Lung (tissue), 17 donors: ENCODE measurements at places on chromosomes 2 and 18. TPM values are rescaled to one million over a fixed set of nuclear protein-coding genes. Genes with fewer than 3 reads are reported as not detected.

DNA sequence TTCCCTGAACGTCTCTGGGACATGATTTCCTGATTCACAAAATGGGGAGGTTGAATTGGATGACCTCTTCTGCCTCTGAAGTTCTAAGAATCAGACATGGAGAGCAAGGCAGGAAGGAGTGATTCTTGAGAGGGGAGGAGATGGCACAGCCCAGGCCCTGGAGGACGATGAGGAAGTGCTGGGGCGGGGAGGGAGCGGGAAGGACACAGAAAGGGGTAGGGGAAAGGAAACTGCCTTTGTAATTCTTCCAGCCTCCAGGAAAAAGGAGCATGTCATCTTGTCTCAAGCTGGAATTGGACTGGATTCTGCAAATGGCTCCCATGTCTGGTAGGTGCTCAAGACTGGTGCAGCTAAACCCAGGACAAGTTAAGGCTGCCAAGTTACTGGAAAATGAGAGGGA lies 97.0 kb upstream of the NCK2 start:
- no peaks in the 10 kb centered on the region for H3K36me3 ChIP-seq
- DNase-seq = no peak
- H3K4me3 ChIP-seq = no peak overlapping the region
- H3K27ac ChIP-seq = no peak overlapping the region

GRCh38 chr2:219157396-219157795 lies 3.2 kb downstream of the NHEJ1 start:
- H3K4me1 ChIP-seq = no peaks in the 10 kb centered on the region
- H3K36me3 ChIP-seq = peaks cover 10% of the 10 kb centered on the region

GRCh38 chr18:51668101-51668500 lies 470.6 kb upstream of the MEX3C start:
- no peak overlapping the region for H3K27ac ChIP-seq
- DNase-seq = peak; percentile 69
- H3K4me3 ChIP-seq = no peak overlapping the region
- no peaks in the 10 kb centered on the region for H3K4me1 ChIP-seq

DNA sequence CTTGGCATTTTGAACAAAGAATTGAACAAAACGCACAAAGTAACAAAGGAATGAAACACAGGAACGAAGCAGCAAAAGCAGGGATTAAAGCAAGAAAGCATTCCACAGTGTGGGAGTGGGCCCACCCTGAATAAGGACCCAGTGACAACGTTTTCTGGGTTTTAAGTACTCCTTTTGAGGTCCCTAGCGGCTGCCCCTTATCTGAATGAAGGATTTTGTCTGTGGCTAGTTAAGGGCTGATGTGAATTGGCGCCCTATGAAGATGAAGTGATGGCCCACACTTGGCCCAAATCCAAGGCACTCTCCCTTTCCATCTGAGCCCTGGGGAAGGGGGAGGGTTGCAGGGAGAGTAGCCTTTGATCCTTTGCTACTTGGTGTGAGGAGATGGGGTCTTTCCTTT lies 7.8 kb upstream of the CCDC141 start:
- no peaks in the 10 kb centered on the region for H3K27me3 ChIP-seq
- peak overlapping the region; percentile 18 for H3K27ac ChIP-seq
- H3K4me3 ChIP-seq = no peak overlapping the region
- peaks cover 9% of the 10 kb centered on the region for H3K4me1 ChIP-seq

The LRRC30 gene
- total RNA-seq = not detected

DNA sequence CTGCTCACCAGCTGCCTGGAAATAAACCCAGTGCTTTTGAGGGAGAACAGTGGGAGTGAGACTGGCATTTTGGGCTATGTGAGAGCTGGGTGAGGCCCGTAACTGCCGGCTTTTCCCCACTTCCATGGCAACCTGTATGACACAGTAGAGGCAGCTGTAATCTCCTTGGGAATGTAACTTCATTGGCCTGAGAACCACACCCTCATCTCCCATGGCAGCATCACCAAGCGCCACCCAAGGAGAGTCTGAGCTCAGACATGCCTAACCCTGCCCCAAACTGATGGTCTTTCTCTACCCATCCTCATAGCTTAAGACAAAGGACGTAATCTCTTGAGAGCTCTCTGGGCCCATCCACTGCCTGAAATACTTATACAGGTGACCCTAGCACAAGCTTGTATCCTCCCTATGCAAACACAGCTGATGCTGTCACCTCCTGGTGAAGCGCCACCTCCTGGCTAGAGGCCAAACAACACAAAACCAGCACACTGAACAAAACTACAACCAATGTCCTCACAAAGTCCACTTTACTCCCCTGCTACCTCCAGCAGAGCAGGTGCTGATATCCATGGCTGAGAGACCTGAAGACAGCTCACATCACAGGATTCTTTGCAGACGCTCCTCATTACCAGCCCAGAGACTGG lies 763.4 kb upstream of the NRXN1 start:
- H3K4me3 ChIP-seq = no peak overlapping the region
- H3K36me3 ChIP-seq = no peaks in the 10 kb centered on the region
- no peak overlapping the region for H3K27ac ChIP-seq

The SNORC gene
- 0.97 TPM for total RNA-seq

The PROKR1 gene
- total RNA-seq = not detected

The CFLAR gene
- 345 TPM for total RNA-seq

The LYPD1 gene
- total RNA-seq = 0.28 TPM

The DCDC2C gene
- total RNA-seq = 0.37 TPM

The MYCN gene
- total RNA-seq = 0.49 TPM

The NR4A2 gene
- total RNA-seq = 7.9 TPM

The INPP4A gene
- total RNA-seq = 43.3 TPM

DNA sequence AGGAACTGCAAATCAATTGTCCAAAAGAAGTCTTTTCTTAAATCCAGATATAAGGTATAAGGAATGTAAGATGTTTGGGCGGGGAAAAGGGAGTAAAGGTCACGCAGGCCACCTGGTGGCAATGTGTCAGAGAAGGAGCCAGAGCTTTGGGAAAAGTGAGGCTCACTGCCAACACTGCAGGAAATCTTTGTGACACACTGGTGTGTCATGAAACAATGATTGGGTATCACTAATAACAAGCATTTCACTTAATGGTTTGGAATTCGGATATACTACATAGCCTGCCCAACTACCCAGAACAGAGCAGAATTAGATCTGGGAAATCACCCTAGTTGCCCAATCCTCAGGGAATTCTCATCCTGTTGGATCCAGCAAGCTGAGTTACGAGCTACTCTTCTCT lies 61.0 kb downstream of the RBMS1 start:
- no peak overlapping the region for H3K4me3 ChIP-seq
- no peaks in the 10 kb centered on the region for H3K4me1 ChIP-seq
- DNase-seq = no peak
- peaks cover 5% of the 10 kb centered on the region for H3K36me3 ChIP-seq

The PROC gene
- total RNA-seq = 0.37 TPM

DNA sequence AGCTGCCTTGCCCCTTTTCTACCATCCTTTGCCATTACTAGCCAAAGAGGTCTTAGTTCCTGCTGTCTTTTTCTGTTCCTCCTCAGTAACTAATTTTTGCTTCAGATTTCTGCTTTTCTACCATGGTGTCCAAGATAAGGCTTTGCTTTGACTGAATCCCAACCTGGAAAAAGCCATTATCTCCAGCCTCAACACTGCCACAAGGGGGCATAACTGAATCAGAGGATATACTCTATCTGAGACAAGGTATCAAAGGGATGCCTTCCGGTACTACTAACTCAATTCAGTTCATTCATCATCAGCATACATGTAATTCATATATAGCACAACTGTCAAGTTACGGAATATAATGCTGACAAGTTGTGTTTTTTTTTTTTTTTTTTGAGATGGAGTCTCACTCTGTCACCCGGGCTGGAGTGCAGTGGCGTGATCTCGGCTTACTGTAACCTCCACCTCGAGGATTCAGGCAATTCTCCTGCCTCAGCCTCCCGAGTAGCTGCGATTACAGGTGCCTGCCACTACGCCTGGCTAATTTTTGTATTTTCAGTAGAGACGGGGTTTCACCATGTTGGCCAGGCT lies 11.4 kb downstream of the OSGEPL1 start:
- DNase-seq = no peak
- no peak overlapping the region for H3K4me3 ChIP-seq
- no peak overlapping the region for H3K27ac ChIP-seq
- peaks cover 10% of the 10 kb centered on the region for H3K36me3 ChIP-seq
- H3K4me1 ChIP-seq = no peaks in the 10 kb centered on the region

DNA sequence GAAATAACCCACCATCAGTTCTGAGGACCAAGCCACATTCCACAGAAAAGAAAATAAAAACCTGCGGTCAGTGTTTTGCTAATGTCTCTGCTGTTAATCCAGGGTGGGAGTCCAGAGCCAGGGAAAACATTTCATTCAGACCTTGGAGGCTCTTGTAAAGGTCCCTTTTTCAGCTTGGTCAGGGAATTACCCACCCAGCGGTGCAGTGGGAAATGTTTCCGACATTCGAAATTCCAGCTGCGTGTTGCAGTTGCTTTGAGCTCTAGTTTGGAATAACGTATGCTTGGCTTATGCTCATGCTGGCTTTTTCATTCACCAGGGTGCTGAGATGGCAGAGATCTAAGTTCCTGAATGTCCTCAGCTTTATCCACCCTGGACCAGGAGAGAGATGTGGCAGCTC lies 219.1 kb downstream of the TRIB2 start:
- no peak for DNase-seq
- H3K36me3 ChIP-seq = no peaks in the 10 kb centered on the region
- H3K4me1 ChIP-seq = no peaks in the 10 kb centered on the region
- H3K4me3 ChIP-seq = no peak overlapping the region
- no peak overlapping the region for H3K27ac ChIP-seq

DNA sequence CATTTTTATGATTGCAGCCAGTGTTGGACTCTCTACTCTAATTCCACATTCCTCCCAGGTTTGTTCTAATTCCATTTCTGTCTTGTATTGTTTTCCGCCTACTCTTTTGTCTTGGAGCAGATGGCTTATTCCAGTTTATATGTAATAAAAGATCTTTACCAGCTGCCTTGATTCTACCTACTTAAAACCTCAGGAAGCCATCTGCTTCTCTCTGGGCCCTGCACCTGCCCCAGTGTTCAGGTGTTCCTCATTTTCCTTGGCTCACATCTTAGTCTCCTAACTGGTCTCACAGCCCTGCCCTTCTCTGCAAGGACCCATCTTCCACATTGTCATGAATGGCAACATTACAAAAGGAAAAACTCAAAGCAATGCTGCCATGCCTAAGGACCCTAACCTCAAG lies 21.0 kb upstream of the IL37 start:
- no peaks in the 10 kb centered on the region for H3K36me3 ChIP-seq
- no peak overlapping the region for H3K27ac ChIP-seq
- no peak overlapping the region for H3K4me3 ChIP-seq
- no peak for DNase-seq
- H3K27me3 ChIP-seq = no peaks in the 10 kb centered on the region
- no peaks in the 10 kb centered on the region for H3K4me1 ChIP-seq

- peaks cover 5% of the 10 kb centered on the region for H3K36me3 ChIP-seq
- DNase-seq = no peak
- no peaks in the 10 kb centered on the region for H3K27me3 ChIP-seq
- no peak overlapping the region for H3K27ac ChIP-seq
Measured at GRCh38 chr2:169525434-169525833, 15.9 kb downstream of the KLHL41 start.

DNA sequence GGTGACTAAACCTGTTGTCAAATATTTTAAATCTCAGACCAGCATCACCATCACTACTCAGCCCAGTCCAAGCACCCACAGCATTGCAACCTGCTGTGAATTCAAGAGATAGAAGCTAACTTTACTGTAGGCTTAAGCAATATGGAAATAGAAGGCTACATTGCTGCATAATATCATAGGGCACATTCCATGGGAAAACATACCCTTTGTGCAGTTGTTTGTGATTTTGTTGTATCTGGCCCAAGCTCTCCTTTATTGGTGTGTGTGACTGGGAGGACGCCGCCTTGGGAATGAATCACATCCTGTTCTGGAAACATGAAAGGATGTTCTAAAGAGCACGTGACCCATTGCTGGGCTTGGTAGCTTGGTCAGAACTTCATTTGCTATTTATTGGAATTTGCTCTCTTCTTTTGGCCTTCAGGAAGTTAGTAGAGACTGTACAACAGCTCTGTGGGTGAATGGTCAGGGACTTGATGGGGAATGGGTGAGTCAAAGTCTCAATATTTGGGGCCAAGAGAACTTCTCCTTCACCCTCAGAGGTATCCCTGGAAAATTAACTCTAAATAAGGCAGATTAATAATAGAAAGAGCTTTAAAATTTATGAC lies 106.8 kb upstream of the SERPINE2 start:
- no peak overlapping the region for H3K27ac ChIP-seq
- H3K36me3 ChIP-seq = no peaks in the 10 kb centered on the region
- no peak for DNase-seq
- peaks cover 8% of the 10 kb centered on the region for H3K4me1 ChIP-seq
- no peak overlapping the region for H3K4me3 ChIP-seq
- H3K27me3 ChIP-seq = no peaks in the 10 kb centered on the region

DNA sequence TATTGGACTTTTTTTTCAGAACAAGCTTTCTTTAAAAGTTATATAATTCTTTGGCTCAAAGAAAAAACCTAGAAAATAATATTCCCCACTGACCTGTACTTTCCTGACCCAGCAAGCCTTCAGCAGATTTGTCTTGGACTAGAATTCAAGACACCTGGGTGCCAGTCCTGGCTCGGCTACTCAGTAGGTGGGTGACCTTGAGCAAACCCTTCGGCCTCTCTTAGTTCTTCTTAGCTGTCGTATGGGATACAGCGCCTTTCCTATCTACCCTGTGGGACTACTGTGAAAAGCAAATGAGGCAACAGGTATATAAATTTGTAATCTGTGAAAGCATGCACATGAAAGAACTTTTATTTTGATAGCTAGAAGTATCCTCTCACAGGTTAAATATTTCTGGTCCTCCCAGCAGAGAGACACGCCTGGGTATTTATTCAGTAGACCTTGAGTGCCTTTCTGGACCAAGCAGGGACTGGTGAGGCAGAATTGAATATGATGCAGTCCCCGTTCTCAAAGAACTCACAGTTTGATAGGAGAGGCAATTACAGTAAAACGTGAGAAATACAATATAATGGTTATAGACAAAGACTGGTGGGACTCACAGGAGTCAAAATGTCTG lies 69.4 kb upstream of the EPAS1 start:
- no peaks in the 10 kb centered on the region for H3K36me3 ChIP-seq
- H3K27me3 ChIP-seq = no peaks in the 10 kb centered on the region

GRCh38 chr2:11026286-11026921 lies 114.7 kb downstream of the KCNF1 start:
- no peak overlapping the region for H3K4me3 ChIP-seq
- H3K27ac ChIP-seq = no peak overlapping the region
- peaks cover 13% of the 10 kb centered on the region for H3K4me1 ChIP-seq
- no peaks in the 10 kb centered on the region for H3K36me3 ChIP-seq
- no peak for DNase-seq
- H3K27me3 ChIP-seq = no peaks in the 10 kb centered on the region

- H3K36me3 ChIP-seq = no peaks in the 10 kb centered on the region
- no peaks in the 10 kb centered on the region for H3K27me3 ChIP-seq
- DNase-seq = peak; percentile 5
Measured at GRCh38 chr2:52919673-52920072, 847.9 kb upstream of the CHAC2 start.

GRCh38 chr2:124692707-124693106 lies 667.6 kb downstream of the CNTNAP5 start:
- no peaks in the 10 kb centered on the region for H3K4me1 ChIP-seq
- H3K4me3 ChIP-seq = no peak overlapping the region
- H3K27me3 ChIP-seq = peaks cover 2% of the 10 kb centered on the region

- no peaks in the 10 kb centered on the region for H3K36me3 ChIP-seq
- peaks cover 46% of the 10 kb centered on the region for H3K4me1 ChIP-seq
- no peaks in the 10 kb centered on the region for H3K27me3 ChIP-seq
Measured at GRCh38 chr2:161414042-161415033, 1.8 kb upstream of the TBR1 start.
